Tibial artery (tissue), 4 donors: ENCODE measurements at places on chromosomes 11 and 22.

DNA sequence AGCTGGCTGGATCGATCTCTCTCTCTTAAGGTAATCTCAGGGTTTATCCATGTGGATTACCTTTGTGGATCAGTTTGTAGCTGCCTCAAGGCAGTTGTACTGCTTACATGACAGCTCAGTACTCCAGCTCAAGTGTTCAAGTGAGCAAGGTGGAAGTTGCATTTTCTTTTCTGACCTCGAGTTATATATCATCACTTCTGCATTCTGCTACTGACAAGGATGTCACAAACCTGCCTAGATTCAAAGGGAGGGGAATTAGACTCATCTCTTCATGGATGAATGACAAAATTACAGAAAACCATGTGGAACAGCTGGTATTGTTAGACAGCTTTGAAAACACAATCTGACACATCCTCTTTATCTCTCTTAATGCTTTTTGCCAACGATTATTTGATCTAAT is 6.1 kb upstream of the TCN2 start:
- H3K27me3 ChIP-seq, result peaks cover 4% of the 10 kb centered on the region
- no peak for DNase-seq
- peaks cover 4% of the 10 kb centered on the region for H3K4me1 ChIP-seq
- H3K36me3 ChIP-seq, result no peaks in the 10 kb centered on the region
- no peak overlapping the region for H3K27ac ChIP-seq

DNA sequence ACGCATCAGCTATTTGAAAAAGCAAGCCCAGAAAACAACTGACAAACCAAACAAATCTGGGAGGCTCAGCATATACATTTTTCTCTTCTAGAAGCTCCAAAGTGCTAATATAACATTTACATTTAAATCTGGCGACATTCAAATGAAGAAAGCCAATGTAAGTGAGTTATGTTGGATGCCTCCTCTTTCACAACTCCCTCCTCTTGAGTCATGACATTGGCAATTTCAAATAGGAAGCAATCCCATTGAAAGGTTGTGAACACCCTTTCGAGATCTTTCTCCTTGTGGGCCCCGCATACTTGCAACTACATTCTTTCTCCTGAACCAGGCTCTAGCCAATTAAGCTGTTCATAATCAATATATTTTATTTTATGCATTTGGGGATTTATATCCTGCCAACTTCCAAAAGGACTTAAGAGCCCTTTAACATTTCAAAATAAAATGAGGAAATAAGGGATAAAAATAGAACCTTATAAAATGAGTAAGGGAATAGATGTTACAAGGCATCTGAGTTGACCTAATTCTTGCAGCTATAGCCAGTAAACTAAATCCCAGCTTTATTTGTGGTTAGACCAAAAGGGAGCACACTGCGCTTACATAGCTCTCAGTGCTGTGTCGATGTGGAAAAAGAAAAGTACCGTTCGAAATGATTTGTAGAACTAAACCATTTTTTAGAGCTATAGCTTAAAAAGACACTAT is 129.5 kb upstream of the SESN3 start:
- H3K4me3 ChIP-seq, result no peak overlapping the region
- H3K36me3 ChIP-seq, result no peaks in the 10 kb centered on the region
- H3K27ac ChIP-seq, result no peak overlapping the region
- peaks cover 71% of the 10 kb centered on the region for H3K4me1 ChIP-seq
- no peak for DNase-seq

DNA sequence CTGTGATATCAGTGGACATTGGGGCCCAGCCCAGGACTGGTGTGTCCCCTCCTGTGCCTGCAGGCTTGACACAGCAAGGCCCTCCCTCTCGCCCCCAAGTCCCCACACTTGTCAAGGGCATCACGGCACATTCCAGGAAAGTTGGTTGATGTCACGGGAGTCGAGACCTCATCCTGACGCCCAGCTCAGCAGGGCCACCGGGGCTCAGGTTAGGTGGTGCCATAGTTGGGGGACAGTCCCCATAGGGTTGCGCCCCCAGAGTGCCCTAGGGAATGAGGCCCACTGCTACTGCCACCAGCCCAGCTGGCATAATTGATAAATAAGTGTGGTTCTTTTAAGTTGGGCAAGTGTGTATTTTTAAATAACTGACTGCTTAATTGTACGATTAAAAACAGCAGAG is 28.3 kb upstream of the GRAMD4 start:
- no peaks in the 10 kb centered on the region for H3K27me3 ChIP-seq
- peak overlapping the region; percentile 40 for H3K27ac ChIP-seq
- no peaks in the 10 kb centered on the region for H3K36me3 ChIP-seq
- peaks cover 12% of the 10 kb centered on the region for H3K4me1 ChIP-seq
- no peak for DNase-seq

DNA sequence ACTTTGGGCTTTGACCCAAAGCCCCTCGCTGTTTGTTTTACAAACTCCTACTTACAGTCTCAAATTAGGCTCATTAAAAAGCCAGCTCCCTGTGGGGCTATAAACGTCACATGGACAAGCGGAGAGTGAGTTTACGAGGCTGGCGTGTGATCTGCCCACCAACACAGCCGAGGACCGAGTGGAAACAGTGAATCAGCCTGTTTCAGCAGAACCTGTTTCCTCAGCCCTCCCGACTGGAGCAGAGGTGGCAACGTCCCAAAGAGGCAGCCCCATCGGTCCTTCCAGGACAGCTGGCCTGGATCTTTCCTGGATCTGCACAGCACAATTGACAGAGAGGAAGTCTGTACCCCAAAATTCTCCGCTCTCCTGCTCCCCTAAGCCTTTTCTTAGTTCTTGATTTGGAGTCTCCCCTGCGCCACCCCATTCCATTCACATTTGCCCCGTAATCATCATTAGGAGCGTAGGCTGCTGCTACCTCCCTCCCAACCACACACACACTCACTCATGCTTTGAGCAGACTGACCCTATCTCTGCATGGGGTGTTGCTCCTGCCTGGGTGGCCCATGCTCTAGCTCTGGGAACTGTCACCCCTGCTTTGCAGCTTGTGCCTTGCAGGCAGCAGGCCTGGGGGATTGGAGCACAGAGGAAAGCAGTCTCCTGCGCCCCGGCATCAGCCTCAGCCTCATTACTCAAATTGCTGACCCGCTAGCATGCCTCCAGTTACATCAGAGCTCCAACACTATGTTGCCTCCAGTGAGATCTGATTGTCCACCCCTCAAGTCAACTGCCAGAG is 117.8 kb downstream of the NAT10 start:
- no peak overlapping the region for H3K4me3 ChIP-seq
- H3K27me3 ChIP-seq, result no peaks in the 10 kb centered on the region
- peak; percentile 86 for DNase-seq
- H3K4me1 ChIP-seq, result peaks cover 19% of the 10 kb centered on the region
- peak overlapping the region; percentile 55 for H3K27ac ChIP-seq
- H3K36me3 ChIP-seq, result no peaks in the 10 kb centered on the region

DNA sequence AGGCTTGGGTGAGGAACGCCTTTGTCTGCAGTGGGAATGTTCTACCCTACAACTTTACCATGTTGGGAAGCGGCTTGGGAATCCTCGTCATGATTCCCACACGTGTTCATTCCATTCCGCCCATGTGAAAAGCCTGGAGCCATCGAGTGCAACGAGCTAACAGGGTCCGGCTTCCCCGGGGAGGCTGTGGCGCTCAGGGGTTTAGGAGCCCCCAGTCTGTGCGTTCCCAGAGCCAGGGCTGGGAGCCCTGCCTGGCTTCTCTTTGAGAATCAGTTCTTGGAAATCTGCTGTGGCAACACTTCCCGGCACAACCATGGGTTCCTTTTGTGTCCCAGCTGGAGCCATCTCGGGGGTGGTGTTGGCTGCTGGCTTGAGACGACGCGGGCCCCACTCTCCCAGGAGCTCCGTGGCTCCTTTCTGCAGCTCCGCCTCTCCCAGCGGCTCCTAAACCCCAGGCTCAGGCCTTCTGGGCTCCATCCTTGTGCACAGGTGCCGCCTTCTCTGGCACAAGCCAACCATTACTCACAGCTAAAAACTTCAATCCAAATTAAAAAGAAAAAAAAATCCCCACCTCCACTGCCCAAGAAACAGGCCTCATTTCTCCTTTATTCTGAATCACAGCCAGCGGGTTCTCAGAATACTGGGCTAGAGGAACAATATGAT is 18.7 kb upstream of the PPFIA1 start:
- DNase-seq, result no peak
- no peaks in the 10 kb centered on the region for H3K36me3 ChIP-seq
- no peak overlapping the region for H3K4me3 ChIP-seq
- H3K27ac ChIP-seq, result no peak overlapping the region

- no peak overlapping the region for H3K4me3 ChIP-seq
- DNase-seq, result no peak
- no peaks in the 10 kb centered on the region for H3K36me3 ChIP-seq
- no peaks in the 10 kb centered on the region for H3K4me1 ChIP-seq
Observed at GRCh38 chr11:123033895-123034294, 28.0 kb downstream of the HSPA8 start.

DNA sequence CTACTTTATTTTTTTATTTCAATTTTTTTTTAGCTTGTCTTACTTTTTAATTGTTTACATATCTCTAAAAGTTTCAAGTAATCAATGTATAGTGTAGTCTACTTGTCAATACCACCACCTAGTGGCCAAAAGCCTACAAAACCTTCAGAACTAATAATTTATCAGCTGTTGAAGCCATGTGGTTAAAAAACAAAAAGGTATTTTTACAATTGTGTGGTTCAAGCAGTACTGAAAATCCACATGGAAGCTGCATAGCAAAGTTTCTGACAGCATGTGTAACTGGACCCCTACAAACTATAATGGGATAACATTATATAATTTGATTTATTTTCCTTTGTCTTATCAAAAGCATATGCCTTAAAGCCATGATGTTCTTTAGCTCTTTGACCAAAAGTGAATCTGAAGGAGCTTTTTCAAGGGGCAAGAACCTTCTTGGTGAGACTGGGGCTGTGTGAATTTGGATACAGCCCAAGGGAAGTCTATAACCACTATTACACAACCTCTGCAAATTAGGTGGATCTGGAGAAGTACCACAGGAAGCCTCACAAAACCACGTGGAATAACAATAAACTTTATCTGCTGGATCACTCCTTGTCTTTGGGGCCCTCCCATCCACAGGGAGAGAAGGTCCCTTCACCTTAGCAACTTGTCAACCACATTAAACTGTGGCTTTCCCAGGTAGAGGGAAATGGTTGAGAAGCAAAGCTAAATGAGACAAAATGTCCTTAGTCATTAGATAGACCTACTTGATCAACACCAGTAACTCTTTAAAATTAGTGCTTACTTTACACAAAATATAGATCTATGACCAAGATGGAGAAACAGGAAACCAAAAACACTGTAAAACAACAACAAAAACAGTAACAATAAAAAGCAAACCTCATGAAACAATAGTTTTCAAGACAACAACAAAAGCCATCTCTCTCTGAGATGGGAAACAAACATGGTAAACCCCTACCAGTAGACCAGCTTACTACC is 9.9 kb downstream of the NARS2 start:
- H3K27ac ChIP-seq, result peak overlapping the region; percentile 8
- DNase-seq, result no peak
- peaks cover 18% of the 10 kb centered on the region for H3K4me1 ChIP-seq
- H3K4me3 ChIP-seq, result no peak overlapping the region

DNA sequence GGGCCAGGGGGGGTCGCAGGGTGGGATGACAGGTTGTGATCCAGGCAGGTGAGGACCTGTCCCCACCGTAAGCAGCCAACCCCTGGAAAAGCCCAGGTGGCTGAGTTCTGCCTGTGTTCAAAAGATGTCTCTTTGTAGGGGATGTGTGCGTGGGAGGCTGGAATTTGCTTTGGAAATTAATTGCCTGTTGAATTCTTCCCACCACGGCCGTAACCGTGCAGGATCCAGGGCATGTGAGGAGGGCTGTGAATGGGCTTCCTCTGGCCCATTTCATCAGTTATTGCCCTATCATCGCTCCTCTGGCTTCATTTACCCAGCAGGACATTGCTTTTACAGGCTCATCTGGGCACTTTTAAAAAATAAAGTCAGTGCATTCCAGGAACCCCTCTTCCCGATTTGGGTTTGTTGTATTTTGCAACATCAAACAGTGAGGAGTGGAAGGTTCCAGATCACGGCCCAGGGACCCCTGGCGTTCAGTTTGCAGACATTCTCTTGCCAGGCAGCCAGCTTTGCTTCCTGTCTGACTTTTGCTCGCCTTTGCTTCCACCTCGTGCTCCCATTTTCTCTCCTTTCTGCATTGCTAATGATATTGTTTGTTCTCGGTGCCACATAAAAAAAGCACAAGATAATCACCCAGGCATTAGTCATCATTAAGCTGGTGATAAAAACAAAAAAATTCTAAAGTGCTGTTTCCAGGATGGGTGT is 1306.6 kb downstream of the BRD1 start:
- no peaks in the 10 kb centered on the region for H3K4me1 ChIP-seq
- no peak overlapping the region for H3K4me3 ChIP-seq
- no peak overlapping the region for H3K27ac ChIP-seq
- no peak for DNase-seq
- peaks cover 30% of the 10 kb centered on the region for H3K27me3 ChIP-seq
- H3K36me3 ChIP-seq, result no peaks in the 10 kb centered on the region

GRCh38 chr22:44925465-44926123 is 84.2 kb downstream of the PHF21B start:
- no peaks in the 10 kb centered on the region for H3K36me3 ChIP-seq
- H3K27ac ChIP-seq, result no peak overlapping the region
- DNase-seq, result no peak
- no peak overlapping the region for H3K4me3 ChIP-seq
- H3K27me3 ChIP-seq, result peaks cover 39% of the 10 kb centered on the region

GRCh38 chr11:29679996-29680395 is 336.8 kb downstream of the KCNA4 start:
- peaks cover 5% of the 10 kb centered on the region for H3K4me1 ChIP-seq
- DNase-seq, result no peak
- no peaks in the 10 kb centered on the region for H3K27me3 ChIP-seq
- H3K36me3 ChIP-seq, result no peaks in the 10 kb centered on the region
- H3K27ac ChIP-seq, result no peak overlapping the region

- peaks cover 6% of the 10 kb centered on the region for H3K4me1 ChIP-seq
- H3K36me3 ChIP-seq, result no peaks in the 10 kb centered on the region
- H3K27ac ChIP-seq, result no peak overlapping the region
- H3K27me3 ChIP-seq, result no peaks in the 10 kb centered on the region
- no peak for DNase-seq
- H3K4me3 ChIP-seq, result no peak overlapping the region
Observed at GRCh38 chr11:36041988-36042611, 98.2 kb downstream of the LDLRAD3 start.

- DNase-seq, result no peak
- no peaks in the 10 kb centered on the region for H3K4me1 ChIP-seq
- H3K27me3 ChIP-seq, result no peaks in the 10 kb centered on the region
- H3K4me3 ChIP-seq, result no peak overlapping the region
- no peaks in the 10 kb centered on the region for H3K36me3 ChIP-seq
Observed at GRCh38 chr11:46451759-46452158, 60.2 kb upstream of the CHRM4 start.

GRCh38 chr22:50146439-50147238 is 23.9 kb upstream of the PANX2 start:
- no peaks in the 10 kb centered on the region for H3K27me3 ChIP-seq
- H3K27ac ChIP-seq, result no peak overlapping the region
- DNase-seq, result peak; percentile 44
- no peaks in the 10 kb centered on the region for H3K36me3 ChIP-seq
